ENCODE measurements at places on chromosomes 2 and 18.

DNA sequence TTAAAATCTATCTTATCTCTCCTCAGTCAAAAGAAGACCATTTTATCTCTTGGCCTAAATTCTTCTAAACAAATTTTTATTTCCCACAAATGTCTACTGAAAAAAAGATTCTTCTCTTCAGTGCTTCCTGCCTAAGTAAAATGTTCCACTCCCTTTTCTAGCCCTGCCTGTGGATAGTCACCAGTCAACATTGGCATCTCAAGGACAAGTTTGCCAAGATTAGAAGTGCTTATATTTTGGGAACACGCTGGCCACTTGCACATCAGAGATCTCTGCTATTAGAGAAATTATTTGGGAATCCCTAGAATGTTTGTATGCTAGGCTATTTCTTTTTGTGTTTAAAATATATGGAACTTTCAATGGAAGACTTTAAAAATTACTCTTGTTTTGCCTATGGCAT is 758.2 kb upstream of the CDH7 start:
- no peak for DNase-seq

DNA sequence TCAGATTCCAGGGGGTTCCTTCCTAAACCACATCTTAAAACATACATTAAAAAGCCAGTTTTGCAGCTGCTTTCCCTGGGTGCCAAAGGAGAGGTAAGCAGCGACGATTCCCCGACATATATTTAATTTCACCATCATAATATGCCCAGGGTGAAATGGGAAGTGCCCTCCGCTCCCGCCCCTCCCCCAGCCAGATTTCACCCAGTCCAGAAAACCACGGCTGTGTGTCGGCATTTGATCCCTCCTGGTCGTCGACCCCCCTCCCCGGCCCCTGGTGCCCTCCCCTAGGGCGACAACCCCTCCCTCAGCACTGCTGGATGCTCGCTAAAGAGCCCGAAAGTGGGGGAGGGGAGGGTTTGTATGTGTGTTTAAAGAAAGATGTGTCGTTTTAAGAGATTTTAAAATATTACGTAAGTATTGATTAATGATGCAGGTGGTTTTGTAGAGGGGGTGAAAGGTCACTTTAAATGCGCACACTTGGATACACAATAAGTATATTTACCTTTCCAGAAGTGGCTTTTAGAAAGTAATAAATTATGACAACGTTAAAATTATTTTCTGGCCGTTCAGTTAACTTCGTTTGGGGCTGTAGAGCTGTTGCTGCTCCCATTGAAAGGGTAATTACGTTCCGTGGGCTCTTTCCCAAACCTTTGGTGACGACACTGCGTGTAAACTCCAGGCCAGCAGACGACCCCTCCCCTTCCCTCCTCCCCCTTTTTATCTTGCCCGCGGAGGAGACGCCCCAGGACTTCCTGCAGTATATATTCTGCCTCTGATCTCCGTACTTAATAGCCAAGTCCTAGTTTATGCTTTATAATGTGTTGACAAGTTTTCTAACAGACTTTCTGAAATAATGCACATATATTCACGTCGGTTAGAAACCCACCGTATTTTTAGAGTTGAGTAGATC is 3.4 kb upstream of the BCL11A start:
- no peak for DNase-seq

DNA sequence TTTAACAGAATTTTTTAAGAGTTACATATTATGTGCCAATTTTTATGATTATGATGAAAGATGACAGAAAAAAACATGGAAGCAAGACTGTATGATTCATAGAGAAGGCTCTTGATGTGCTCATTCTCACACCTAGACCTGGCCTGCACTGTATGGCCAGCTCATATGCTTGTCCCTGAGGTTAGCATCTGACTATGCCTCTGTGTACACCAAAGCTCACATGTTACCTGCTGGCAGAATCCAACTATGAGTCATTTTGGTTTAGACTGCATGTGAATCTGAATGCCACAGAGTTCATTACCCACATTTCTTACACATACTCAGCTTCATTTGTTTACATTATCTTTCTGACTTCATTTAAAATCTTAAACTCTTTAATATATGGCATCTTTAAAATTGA is 139.0 kb downstream of the DSC3 start:
- no peak for DNase-seq

DNA sequence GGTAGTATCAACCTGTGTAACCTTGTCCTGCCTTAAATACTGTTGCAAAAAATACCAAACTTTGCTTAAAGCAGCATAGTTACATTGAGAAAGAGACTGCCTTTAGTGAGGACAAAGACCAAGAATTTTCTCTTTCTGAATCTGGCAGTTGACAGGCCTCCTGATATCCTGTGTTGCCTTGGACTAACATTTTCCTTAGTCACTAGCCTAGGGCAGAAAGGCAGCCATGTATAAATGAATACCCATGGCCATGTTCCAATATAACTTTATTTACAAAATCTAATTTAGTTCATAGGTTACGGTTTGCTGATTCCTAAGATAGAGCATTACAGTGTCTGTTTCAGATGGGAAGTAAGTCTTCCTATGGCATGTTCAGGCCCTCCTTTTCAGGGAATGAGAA is 895.4 kb downstream of the CNTNAP5 start:
- DNase-seq, result no peak

DNA sequence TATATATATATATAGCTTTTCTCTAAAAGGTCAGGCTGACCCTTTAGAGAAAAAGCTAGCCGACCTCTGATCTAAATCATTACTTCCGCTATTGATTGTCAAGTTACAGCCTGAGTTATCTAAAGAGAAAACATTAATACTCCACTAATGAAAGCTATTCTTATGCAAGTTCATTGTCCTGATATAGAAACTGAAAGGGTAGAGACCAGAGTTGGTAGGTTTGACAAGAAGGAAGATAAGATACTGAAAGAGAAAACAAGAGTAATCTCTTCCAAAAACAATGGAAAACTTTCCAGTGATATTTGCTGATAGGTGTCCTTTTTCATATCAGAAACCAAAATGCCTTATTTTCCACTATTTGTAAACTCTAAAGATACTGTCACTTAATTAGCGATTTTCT is 62.8 kb upstream of the SLC39A10 start:
- DNase-seq, result no peak

DNA sequence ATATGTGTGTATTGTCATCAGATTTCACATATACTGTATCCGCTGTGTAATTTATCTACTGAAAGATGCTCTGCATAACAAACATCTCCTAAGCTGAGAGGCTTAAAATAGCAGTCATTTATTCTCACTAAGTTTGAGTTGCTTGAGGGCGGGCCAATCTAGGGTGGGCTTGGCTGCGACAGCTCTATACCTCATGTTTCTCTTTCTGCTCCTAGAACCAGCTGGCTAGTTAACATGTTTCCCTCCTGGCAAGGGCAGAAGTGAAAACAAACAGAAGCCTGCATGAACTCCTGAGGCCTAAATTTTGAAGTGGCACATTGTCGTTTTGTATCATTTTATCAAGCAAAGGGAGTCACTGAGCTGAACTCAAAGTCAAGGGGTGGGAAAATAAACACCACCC is 585.0 kb upstream of the VRK2 start:
- DNase-seq, result no peak

DNA sequence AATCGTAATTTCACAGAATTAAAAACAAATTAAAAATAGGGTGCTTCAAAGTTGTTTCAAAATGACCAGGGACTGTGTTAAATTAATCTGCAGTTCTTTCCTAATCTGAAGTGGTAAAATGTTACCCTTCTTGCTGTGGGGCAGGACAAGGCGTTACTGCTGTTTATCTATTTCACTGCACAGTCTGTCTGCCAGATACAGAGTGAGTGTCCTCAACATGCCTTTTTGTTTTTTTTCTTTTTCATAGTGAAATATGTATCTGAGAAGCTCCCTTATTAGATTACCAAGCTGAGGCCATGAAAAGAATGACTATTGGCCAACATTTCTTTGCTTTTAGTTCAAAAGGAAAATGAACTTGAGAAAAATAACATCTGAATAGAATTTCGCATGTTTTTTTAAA is 38.0 kb downstream of the KCTD1 start:
- DNase-seq, result no peak

DNA sequence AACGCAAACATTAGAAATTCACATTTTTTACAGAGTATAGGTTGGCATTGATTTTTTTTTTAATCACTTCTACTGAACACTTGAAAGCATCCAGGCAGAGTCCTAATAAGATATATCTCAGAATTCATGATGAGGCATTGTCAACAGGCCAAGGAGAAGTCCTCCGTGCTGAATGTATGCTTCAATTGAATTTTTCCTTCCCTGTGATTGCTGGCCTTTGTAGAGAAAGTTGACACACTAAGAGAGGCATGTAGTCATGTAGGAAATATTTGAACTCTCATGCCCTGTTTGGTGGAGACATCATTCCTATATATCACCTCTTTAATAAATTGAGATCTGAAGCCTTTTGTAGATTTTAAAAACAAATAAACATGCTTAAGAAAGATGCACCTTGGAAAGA is 844.9 kb downstream of the CPS1 start:
- DNase-seq, result no peak

GRCh38 chr18:21129566-21130216 is 18.1 kb upstream of the ROCK1 start:
- DNase-seq, result no peak

GRCh38 chr2:46309052-46309953 is 12.1 kb downstream of the EPAS1 start:
- DNase-seq, result no peak

DNA sequence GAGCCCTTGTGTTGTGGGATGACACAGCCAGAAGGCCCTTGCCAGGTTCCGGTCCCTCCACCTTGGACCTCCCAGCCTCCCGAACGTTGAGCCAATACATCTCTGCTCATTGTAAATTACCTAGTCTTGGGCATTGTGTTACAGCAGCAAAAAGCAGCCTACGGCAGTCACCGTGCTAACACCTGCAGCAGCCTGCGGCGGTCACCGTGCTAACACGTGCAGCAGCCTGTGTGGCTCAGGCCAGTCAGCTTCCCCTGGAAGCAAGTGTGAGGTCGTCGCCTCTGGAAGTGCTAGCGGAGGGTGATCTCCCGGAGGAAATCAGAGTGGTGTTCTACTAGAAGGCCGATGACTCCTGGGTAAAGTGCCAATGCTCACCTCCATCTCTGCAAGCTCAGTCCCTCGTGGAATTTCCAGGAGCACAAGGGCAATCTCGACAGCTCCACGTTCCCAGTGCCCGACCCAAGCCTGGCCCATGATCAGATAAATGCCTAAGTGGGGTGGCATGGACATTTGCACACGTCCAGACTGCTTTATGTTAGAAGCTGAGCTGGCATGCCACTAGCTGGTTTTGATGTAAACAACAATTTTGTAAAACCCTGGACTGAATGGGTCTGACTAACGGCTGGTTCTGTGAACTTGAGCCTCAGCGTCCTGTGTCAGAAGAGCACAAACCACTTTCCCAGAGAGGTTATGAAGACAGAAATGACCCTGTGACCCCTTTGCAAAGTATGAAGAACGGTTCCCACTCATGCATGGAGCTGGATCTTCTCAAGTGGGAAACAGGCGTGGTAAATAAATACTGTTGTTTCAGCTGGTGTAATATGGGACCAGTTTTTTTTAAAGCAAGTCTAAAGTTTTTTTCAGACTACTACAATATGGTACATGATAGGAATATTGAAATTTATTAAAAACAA is 11.4 kb upstream of the CNDP1 start:
- no peak for DNase-seq

DNA sequence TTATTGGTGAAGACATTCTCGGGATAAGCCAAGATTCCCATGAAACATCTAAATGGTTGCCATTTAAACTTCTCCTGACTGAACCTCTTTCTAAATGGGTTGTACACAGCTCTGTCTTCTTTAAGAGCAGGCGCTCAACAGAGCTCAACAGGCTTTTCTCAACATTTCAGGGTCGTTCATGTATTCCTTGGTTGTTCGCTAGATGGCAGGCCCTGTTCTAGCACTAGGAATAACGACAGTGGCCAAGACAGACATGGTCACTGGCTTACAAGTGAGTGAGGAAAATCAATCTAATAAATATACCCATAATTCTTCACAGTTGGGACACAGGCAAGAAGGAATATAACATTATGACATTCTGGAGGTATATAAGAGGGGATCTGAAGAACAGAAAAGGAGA is 154.5 kb downstream of the SMAD2 start:
- no peak for DNase-seq

Measured in nucleus accumbens (tissue), 56 donors.